HTR-8/SVneo (cell line): ENCODE measurements at places on chromosomes 5 and 9.

DNA sequence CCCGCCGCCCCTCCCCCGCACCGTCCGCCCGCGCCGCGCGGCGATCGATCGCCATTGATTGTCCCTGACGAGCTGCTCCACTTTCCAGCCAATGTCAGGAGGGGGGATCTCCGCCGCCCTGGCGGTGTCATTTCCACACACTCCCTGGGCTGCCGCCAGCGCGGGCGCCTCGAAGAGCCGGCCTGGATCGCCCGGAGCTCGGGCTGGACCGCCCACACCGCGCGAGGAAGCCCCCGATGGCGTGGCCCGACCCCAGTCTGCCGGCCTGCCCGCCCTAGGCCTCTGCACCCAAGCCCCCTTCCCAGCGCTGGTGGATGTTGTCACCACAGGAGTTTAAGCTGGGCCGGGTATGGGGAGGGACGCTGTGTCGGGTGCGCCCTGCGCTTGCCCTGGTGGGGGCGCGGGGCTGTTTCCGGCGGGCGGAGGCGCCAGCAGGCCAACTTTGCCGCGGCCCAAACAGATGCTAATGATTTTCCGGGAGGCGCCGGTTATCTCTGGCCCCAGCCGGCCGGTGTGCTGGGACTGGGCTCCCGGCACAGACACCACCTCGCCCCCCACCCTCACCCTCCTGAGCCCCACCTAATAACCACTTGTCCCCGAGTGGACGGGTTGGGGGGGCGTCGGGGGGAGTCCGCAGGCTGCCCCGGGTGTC lies 10.6 kb upstream of the CXXC5 start:
- DNase-seq: no peak

GRCh38 chr9:23606107-23606506 lies 219.9 kb downstream of the ELAVL2 start:
- DNase-seq: no peak

DNA sequence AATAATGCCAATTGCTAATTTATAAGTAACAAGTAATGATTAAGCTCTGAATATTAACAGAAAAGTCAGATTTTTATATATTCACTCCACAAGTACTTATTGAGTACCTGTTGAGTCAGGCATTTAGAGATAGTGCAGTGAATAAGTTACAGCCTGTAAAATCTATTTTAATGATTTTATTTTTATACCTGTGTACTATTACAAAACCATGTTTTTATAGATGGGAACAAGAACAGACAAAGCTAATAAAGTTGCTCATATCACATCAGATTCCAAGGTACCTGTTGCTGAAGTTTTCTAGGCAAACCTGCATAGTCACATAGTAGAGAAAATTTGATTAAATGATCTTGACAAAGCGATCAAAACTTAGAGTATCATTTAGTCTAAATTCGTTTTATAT lies 623.7 kb downstream of the EFNA5 start:
- DNase-seq: no peak

DNA sequence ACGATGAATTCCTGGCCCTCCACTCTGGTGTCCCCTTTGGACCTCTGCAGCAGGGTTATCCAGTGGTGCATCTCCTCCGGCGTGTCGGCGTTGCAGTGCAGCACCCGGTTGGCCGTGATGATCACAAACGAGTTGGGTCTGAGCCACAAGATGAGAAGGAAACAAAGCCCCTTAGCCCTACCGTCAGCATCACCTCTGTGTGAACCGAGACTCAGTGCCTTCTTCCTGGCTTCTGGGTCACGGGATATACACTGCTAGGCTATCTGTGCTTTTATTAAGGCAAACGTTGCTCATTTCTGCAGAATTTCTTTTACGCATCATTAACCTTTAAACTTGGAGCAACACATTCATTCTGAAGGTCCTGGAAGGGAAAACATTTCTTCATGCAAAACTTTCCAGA lies 65.1 kb upstream of the RETREG1 start:
- DNase-seq: no peak

DNA sequence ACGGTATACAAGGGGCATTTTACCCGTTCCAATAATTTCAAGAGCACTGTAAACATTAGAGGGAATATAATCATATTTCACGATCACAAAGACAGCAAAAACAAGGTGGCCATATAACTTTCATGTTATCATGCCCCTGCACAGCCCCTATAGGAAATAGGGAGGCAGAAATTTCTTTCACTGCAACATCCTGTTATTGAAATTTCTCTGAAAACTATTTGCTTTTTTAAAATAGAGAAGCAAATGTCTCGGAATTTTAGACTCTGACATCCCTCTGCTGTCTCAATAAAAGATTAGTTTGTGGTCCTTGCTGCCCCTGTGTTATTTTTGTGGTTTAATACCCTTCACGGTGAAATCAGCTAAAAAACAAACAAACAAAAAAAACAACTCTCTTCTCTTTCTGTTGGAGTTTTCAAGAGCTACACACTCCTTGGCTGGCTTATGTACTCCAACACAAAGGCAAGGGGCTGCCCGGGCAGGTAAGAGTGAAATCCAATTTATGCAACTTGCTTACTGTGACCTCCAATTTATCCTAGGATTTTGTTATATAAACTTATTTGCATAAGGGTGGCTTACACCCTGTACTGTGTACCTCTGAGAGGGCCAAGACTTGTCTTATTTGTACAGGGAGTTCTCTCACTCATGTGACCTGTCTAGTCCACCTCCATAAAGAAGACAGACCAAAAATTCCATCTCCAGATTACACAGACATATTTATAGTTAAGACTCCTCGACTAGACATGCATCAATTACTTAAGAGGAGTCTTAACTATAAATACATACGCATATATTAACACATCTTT lies 223.6 kb downstream of the MLLT3 start:
- no peak for DNase-seq

GRCh38 chr5:26026044-26026443 lies 1012.3 kb downstream of the CDH9 start:
- DNase-seq: no peak

DNA sequence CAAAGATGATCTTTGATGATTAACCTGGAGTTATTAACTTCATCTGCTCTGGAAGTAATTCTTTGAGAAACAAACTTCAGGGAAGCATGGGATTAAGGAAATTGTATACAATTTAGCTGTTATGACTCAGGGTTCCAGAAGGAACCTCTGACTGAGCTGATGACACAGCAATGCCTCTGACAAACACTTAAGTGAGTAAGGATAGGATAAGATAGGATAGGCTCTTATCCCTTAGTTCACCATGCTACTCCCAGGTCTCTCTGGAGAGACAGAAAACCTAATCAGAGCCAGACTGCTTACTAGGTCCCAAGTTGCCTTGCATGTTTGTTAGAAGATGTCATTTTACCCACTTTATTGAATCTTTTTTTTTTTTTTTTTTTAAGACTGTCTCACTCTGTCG lies 12.6 kb upstream of the TMEM38B start:
- DNase-seq: no peak

DNA sequence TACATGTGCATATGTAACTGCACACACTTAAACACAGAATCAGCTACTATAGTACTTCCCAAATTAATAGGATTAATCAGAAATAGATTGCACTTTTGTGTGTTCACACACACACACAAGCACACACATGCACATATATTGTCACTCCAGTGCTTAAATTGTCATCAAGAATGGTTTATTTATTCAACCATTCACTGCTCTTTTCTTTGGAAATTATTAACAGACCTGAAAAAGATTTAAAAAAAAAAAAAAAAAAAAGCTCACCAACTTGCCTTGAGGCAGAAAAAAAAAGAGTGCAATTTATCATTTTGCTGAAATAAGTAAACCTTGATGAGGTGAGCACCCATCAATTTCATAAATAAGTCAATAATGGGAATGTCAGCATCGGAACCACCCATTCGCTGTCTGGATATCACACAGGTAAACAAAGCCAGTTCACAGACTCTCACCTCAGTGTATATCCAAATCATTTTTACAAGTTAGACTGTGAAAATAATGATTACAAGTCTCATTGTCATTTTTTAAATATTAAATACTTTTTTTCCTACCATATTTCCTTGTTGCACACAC lies 562.8 kb downstream of the BNC2 start:
- DNase-seq: no peak

GRCh38 chr5:160280384-160281095 lies 31.8 kb downstream of the CCNJL start:
- no peak for DNase-seq

DNA sequence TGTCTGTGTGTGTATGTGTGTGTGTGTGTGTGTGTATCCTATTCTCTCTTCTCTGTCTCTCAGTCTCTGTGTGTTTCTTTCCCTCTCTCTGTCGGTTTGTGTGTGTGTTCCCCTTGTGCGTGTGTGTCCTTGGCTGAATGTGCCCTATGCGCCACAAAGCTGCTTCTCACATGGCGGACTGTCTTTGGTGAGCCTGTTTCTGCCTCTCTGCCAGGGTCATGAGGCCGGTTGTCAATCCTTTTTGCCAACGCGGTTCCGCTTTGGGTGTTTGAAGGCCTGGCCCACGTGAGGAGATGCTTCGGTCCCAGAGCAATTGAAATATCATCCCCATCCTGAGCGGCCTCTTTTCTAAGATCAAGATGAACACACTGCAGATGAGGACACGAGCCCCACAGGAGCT lies 476.0 kb downstream of the SPATA31A7 start:
- no peak for DNase-seq

DNA sequence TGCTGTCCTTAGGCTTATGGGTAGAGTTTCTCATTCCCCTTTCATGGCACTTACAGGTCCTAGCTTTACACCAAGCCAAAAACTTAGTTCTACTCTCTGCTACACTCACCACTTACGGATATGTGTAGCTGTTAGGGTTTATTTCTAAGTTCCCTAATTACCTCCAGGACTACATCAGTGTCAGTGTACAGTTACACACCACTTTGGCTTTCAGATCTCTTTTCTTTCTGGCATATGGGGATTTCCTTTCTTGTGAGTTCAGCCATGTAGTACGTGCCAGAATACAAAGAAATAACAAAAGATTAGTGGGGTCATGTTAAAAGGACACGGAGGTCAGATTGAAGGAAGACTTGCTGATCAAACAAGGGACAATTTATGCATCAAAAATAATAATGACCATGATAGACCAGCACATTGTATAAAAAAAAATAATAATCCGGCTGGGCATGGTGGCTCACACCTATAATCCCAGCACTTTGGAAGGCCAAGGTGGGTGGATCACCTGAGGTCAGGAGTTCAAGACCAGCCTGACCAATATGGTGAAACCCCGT lies 41.8 kb downstream of the LYRM7 start:
- no peak for DNase-seq

GRCh38 chr5:142023836-142024235 lies 11.0 kb upstream of the GNPDA1 start:
- DNase-seq: no peak

GRCh38 chr5:31537349-31537748 lies 5.2 kb downstream of the C5orf22 start:
- DNase-seq: no peak

GRCh38 chr9:27408001-27408400 lies 111.1 kb upstream of the EQTN start:
- peak; percentile 13 for DNase-seq

- DNase-seq: no peak
Measured at GRCh38 chr9:12272471-12273120, 420.6 kb upstream of the TYRP1 start.

DNA sequence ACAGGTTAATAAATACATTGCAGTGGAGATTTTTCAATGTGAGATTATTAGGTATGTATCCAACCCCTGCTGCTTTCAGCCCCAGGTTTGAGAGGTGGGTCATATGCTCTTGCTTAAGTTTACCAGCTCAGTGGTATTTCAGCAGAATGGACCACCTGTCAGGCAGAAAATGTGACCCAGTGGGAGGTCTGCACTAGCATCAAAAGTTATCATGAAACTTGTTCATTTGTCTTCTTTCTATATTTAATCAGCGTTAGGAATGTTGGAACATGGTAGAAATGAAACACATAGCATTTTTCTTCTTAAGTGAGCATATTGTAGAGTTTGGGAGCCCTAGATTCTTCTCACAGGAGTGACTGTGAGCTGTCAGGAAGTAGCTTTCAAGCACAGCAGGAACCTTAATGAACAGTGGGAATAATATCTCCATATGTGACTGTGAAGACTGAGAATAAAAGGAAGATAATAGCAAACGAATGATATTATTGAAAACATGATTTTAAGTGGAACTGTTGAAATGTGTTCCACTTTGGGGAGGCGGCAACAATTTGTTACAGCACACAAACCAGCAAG lies 596.9 kb upstream of the CDH6 start:
- no peak for DNase-seq

GRCh38 chr9:113343732-113344231 lies 3.7 kb upstream of the WDR31 start:
- no peak for DNase-seq

DNA sequence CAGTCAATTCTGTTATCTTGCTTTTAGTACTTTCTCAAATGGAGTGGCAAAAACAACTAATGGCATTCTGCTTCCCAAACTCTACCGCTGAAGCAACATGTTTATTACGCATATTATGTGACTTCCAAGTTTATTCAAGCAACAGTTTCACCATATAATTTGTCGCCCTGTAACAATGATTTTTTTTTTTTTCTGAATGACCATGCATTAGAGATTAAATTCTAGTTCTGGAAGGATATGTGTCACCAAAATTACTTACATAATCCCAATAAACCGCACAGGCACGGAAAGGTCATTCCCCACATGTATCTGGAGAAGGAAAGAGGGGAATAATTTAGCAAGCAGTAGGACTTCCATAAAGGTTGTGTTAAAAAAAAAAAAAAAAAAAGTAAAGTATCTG lies 691.8 kb downstream of the DNAH5 start:
- DNase-seq: no peak

DNA sequence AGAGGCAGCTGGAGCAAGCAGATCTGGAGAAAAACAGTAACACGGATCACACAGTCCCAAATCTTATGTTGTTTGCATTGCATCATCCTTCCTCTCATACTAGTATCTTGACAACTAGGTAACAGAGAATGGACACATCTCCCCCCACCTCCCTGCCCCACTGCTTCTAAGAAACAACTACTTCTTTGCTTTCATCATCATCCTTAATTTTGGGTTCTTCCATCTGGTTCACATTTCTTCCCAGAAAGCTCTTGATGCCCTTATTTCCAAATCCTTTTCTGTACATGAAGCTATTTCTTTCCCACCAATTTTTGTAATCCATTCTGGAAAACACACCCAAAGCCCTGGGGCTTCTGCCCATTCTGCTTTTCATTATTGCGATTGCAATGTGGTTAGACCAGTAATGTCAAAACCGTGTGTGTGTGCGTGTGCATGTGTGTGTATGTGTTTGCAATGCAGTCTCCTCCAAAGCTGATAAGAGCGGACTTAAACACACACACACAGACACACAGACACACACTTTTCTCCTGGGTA lies 254.7 kb upstream of the SLC30A5 start:
- DNase-seq: no peak

DNA sequence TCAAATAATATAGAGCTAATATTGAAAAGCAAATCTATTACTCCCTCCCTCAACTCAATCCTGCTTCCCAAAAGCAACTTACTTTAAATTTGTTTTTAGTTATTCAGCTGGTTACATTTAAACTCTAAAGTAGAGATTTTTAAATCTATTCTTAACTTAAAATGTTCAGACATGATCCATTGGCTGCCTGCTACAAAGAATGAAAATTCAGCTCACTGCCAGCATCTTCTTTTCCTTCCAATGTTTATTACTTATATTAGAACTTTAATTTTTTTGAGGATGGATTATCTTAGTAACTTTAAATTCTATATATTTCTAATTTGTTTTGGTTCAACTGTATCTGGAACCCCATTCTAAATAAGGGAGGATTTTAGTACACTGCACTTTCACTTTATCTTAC lies 163.2 kb downstream of the TMEM167A start:
- no peak for DNase-seq
